ENCODE measurements at places on chromosomes 4 and X.
A peak's percentile ranks its signal among the peaks of the same experiment; 100 is the strongest.

DNA sequence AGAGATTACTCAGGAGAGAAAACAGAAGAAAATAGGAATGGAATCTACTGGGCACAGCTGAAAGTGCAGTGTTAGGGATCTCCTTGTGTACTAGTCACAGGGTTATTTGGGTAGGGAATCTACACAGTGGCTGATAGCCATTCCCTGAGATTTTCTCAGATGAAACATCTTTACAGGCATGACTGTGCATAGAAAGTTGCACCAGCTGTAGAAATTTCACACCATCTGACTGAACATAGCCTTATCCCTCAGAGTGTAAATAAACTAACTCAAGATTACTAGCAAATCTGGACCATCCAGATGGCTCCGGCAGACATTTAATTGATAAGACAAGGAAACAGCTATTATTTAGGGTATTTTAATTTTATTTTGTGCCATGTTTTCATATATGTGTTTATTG lies 2053.5 kb upstream of the TENM3 start:
- DNase-seq: no peak

DNA sequence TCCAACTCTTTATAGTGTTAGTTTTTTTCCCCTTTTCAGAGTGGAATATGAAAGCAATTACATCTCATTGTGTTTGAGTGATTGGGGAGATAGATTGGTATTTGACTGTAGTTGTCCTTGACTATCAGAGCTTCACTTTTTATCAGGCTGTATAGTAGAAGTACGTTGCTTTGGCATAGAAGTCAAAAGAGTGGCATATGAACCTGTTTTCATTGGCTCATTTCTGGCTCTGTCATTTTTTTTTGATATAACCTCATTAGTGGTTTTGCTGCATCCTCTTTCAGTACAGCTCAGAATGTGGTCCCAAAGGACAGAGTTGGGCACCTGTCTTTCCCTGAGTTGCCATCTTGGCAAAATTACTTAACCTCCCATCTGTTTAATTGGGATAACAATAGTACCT lies 1.4 kb downstream of the TMA16 start:
- DNase-seq: no peak

GRCh38 chr4:183343730-183344129 lies 21.5 kb upstream of the CLDN24 start:
- no peak for DNase-seq

DNA sequence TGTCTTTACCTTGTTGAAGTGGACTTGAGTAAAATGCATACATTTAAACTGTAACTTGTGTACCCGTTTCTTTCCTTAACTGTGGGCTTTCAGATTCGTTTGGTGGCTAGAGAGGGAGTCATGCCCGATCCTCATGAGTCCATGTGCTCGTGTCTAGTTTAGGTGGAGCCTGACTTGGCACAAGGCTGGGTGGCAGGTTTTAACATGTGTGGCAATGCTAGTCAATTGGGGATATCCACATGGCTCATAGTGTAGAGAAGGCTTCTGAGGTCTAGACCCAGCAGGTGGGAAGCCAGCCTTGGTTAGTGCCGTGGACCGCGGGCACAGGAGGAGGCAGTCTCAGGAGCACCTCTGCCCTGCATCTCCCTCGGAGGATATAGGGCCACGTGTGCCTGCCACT lies 48.5 kb upstream of the CLCN4 start:
- no peak for DNase-seq

- no peak for DNase-seq
These were observed 188.0 kb upstream of the TBC1D9 start for GRCh38 chr4:140944199-140944515.

DNA sequence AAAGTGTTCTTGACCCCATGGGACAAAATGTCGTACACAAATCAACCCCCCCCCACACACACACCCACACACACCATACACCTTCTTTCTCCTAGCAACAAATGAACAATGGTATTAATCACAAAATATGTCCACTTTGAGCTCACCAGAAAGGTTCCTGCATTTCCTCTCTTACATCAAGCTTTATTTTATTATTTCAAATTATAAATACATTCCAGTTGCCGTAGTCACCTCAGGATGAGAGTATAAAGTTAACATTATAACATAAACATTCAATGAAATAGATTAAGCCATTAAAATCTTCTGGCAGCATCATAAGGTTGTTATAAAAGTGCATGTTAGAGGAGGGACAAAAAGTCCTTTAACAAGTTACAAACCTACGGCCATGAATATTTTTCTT lies 7.3 kb downstream of the XK start:
- DNase-seq: no peak

GRCh38 chr4:38601244-38601915 lies 62.6 kb upstream of the KLF3 start:
- DNase-seq: no peak

DNA sequence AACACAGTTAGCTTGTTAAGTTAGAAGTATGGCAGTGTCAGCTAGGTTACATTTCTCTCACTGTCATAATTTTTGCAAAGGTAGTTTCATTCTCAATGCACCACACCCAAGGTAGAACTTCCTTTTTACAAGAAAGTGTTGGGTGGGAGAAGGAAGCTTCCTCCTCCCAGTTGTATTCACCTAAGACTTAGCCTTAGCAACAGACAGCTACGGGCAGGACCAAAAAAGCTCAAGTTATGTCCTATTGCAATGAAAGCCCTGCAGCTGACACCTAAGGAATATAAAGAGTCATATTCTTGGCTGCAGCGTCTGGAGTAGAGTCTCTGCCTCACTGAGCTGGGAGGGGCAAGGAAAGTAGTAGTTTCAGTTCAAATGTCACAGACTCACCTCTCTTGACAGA lies 25.1 kb upstream of the PRDM8 start:
- no peak for DNase-seq

- DNase-seq: no peak
These were observed 421.4 kb upstream of the LCORL start for GRCh38 chr4:18442957-18443356.

- no peak for DNase-seq
These were observed 39.0 kb downstream of the PTTG2 start for GRCh38 chr4:37999000-37999716.

- DNase-seq: no peak
These were observed 266.0 kb upstream of the IL1RAPL1 start for GRCh38 chrX:28321286-28321685.

DNA sequence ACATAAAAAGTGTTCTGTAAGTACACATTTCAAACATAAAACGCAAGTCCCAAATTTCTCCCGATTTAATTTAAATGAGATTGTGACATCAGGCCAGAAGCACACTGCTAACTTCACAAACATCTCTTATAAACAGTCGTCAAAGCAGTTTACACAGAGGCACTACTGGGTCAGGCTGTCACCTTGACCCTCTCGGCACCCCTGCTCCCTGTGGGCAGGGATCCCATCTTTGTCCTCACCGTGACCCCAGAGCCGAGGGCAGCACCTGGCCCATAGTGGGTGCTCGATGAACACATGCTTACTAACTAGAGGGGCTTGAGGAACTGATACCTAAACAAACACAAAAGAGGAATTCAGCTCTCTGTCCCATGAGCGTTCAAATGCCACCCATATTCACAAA lies 22.2 kb downstream of the QDPR start:
- DNase-seq: no peak

GRCh38 chr4:20711335-20711734 lies 11.1 kb downstream of the PACRGL start:
- DNase-seq: no peak

- DNase-seq: no peak
These were observed 224.1 kb downstream of the NLGN4X start for GRCh38 chrX:6004529-6004928.

DNA sequence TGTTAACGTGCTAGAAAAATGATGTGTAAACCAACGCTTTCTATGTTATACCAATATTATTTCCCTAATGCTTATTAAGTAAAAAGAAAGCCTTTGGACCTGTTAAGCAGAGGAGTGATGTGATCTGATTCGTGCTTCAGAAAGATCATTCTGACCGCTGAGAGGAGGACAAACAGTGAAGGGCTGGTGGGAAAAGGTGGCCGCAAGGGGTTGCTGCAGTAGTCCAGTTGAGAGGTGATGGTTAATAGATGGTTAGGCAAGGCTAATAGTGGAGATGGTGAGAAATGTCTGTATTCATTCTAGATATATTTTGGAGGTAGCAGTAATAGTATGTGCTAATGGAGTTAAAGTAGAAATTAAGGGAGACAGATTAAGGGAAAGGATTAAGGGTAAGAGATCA lies 12.9 kb upstream of the VGLL1 start:
- no peak for DNase-seq

DNA sequence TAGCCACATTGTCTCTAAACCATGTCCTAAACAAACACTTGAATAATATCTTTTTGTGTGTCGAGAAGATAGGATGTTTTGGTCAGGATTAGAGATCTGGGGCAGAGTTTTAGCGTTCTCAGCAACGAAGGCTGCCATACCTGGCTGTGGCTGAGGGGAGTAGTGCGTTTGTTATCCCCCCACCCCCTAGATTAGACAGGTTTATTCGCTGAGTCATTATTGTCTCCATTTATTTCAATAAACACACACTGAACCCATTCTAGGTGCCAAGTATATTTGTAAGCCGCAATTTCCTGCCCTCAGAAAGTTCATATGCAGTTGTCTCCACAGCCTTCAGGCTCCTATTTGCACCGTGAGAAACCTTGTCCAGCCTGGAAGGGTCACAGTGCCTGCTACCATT lies 1684.8 kb upstream of the TENM3 start:
- no peak for DNase-seq

- DNase-seq: no peak
These were observed 40.8 kb downstream of the PSAPL1 start for GRCh38 chr4:7393601-7394575.

GRCh38 chrX:44344194-44344593 lies 722 bp upstream of the EFHC2 start:
- DNase-seq: peak; percentile 20

DNA sequence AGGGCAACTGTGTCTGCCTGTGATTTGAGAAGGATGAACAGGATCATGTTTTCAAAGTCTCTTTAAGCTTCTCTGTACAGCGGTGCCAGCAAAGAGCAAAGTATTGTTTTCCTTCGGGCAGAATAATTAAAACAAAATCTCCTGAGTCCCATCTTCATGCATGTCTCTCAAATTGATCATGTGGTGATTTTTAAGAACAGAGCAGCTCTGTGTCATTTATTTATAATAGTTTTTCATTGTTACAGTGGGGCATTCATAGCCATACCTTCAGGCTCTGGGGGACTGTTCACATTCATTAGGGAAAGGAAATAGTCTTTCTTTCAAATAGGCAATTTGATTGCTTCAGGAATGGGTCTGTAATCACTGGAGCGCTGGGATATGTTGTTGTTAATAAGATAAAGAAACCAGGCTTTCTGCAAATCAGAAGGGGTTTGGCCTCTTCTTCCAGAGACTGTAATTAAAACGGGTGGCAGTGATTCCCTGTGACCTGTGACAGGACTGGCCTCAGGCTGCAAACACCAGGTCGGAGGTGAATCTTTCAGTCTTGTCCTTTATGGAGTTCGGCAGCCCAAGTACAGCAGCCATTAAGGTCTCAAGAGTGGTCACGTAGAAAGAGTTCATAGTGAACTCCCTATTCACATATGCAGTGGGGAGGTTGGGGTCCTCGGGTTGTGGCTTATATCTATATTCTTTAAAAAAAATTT lies 29.3 kb upstream of the CBR4 start:
- no peak for DNase-seq

DNA sequence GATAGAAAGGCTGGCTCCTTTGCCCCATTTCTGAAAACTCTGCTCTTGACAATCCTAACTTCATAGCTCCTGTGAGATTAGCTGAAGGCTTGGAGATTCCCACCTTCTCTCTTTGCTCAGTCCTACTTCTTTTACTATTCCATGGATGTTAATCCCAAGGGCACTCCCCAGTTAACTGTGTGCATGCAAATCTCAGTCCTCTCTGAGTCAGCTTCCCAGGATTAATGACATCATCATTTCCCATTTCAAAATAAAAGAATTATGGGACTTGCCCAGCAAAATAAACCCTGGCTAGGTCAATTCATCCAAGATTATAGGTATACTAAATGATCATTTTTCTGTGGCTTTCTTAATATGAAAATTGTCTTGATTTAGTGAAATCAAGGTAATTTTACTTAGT lies 328.6 kb upstream of the NR3C2 start:
- no peak for DNase-seq

- DNase-seq: peak; percentile 33
These were observed 82.0 kb downstream of the PLS3 start for GRCh38 chrX:115642895-115643530.

DNA sequence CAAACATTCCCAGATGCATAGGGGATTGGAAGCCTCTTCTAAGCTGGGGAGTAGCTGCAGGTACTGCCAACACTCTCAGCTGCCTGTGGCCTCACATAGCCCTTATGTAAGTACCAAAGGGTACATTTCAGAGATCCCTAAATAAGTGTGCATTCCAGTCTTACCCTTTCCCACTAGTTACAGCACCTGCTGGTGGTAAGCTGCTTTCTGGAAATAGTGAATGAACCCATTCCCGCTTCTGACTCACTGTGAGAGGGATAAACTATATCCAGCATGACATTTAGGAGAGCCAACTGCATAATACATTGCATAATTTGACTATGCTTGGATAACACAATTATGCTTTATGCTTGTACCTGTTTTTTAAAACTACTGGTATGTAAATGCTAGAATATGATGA lies 149.0 kb downstream of the FAM13A start:
- DNase-seq: no peak

- no peak for DNase-seq
These were observed 62.9 kb upstream of the FMR1 start for GRCh38 chrX:147848543-147849443.

GRCh38 chr4:141065872-141066271 lies 67.4 kb downstream of the RNF150 start:
- no peak for DNase-seq

GRCh38 chrX:107556967-107557366 lies 71.3 kb upstream of the PRPS1 start:
- no peak for DNase-seq

GRCh38 chrX:154082396-154083125 lies 15.0 kb downstream of the MECP2 start:
- DNase-seq: no peak

DNA sequence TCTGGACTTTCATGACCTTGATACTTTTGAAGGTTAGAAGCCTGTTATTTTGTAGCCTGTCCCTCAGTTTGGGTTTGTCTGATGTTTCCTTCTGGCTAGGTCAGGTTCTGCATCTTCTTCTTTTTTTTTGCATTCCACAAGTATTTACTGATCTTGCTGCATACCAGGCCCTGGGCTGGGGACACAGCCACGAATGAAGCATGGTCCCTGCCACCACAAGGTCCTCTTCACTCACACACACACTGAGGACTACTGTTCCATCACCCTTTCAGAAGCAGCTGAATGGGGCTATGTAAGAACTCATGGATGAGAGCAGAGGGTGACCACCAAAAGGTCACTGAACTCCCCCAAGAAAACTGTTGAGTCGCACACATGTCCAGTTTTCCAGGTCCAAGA lies 39.2 kb downstream of the USP11 start:
- no peak for DNase-seq

DNA sequence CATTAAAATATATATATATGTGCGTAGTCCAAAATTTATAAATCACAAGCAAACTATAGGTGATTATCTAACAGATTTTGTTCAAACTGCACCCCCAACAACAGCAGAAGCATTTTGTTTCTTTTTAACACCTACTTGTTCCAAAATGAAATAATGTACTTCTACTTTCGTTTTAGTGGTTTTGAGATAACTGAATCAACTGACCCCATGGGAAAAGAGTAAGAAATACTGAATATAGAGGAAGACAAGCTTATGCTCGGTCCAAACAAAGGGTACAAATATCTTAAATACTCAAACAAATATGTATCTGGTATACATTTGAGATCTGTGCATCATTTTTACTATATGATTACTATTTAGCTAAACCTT lies 22.4 kb downstream of the MAP7D3 start:
- DNase-seq: no peak
